Dermis microvascular lymphatic vessel endothelial cell (primary cell): ENCODE measurements at places on chromosomes 13 and 19. TPM values are rescaled to one million over a fixed set of nuclear protein-coding genes. Genes with fewer than 3 reads are reported as not detected.
A peak's percentile ranks its signal among the peaks of the same experiment; 100 is the strongest.

Gene PLIN5
- 3.5 and 11.1 TPM in 2 replicates for total RNA-seq

Gene ZNF575
- total RNA-seq: under 0.01 and 0.13 TPM in 2 replicates

Gene KCNN1
- total RNA-seq: under 0.01 and 0.25 TPM in 2 replicates

Gene ZNF497
- total RNA-seq: 0.51 and 0.89 TPM in 2 replicates

Gene NALCN
- total RNA-seq: 21.6 and 29.2 TPM in 2 replicates

DNA sequence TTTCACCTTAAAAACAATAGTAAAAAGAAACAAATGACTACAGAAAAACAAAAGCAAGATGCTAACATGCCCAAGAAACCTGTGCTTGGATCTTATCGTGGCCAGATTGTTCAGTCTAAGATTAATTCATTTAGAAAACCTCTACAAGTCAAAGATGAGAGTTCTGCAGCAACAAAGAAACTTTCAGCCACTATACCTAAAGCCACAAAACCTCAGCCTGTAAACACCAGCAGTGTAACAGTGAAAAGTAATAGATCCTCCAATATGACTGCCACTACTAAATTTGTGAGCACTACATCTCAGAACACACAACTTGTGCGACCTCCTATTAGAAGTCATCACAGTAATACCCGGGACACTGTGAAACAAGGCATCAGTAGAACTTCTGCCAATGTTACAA lies 6.0 kb downstream of the CKAP2 start:
- DNase-seq: no peak

DNA sequence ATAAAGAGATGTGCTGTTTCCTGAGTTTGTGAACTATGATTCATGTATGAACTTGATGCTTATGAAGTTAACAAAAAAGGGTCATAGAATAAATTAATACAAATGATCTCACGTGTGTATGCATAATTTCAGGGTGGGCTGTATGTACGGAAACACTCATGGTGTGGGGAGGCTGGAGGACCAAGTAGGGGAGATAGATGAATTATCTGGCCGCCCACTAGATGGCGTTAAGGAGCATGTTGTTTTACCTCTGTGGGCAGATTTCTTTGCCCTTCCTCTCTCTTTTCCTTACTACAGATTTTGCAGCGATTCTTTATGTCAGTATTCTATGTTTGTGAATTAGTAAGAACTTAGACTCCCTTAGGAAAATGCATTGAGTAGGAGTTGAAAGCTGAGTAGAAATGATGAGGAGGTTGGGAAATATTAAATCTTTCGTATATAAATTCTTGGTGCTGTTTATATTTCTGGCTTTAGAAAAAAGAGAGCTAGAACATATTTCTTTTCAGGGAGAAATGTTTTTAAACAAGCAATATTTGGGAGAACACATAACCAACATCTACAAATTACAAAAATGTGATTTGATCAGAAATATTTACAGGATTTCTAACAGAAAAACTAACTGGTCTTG lies 47.4 kb upstream of the TMTC4 start:
- peak; percentile 61 for DNase-seq

DNA sequence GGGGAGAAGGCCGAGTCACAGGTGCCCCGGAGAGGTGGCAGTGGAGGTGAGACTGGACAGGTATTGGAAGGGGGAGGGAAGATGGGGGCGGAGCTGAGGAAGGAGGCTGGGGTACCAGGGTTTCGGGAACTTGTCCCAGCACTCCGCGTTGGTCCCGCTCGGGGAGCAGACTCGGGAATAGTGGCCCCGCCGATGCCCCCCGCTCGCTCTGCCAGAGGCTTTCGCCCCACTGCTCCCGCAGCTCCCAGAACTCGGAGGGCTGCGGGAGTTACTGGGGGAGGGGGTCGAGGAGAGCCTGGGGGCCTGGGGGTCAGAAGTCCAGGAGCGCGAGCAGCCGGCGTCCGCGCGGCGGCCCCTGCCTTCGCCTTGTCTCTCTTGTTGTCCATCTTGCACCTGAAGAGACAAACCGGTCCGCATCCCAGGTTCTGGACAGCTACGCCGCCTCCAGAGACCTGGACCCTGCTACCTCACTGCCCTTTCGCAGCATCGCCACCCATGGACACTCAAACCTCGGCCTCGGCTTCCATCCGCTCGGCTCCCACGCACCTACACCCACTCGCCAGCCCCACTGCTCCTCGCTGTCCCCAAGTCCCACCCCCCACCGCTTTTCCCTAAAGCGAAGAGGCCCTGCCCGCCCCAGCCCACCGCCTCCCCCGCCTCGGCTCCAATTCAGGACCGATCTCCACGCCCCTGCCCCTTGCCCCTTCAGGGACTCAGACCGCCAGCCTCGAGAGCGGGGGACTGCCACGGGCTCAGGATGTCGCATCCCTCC lies 700 bp downstream of the PRR36 start:
- DNase-seq: no peak

GRCh38 chr19:1764729-1765128 lies 11.4 kb downstream of the ONECUT3 start:
- DNase-seq: no peak

DNA sequence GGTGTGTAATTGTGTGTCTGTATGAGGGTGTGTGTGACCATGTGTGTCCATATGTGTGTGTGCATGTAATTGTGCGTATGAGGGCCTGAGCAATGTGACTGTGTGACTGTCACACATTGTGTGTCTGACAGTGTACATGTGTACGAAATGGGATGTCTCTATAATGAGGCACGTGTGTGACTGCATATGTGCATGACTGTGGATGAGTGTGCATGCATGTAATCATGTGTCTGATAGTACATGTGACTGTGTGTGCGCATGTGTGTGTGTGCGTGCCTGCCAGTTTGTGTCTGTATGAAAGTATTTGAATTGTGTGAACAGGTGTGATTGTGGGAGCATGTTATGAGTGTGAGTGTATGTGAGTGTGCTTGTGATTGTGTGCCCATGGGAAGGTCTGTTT lies 2.2 kb upstream of the ACSBG2 start:
- no peak for DNase-seq

DNA sequence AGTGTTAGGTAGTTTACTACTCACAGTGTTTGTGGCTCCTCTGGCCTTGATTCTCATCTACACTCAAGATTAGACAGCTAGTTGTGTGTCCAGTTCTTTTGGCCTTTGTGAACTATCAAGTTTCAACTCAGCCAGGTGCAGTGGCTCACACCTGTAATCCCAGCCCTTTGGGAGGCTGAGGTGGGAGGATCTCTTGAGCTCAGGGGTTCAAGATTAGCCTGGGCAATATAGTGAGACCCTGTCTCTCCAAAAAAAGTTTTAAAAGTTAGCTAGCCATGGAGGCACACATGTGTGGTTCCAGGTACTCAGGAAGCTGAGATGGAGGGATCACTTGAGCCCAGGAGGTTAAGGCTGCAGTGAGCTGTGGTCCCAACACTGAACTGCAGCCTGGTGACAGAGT lies 16.1 kb downstream of the ZNF226 start:
- DNase-seq: no peak

DNA sequence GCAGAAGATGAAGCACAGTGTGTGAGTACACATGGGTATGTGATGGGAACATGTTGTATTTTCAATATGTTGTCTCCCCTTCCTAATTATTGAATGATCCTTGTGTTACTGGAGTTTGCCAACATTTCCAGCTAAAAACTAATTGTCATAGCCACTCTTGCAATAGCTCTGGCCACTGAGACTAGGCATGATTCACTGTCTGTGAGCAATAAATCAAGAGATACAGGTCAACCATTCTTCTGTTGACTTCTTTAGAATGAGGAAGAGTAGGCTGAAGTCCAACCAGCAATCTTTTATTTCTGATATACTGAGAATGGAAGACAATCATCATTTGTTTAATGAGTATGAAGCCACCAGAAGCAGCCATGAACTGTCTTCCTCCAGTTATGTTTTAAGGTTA lies 413.9 kb downstream of the SLITRK5 start:
- no peak for DNase-seq

GRCh38 chr19:5149932-5150901 lies 181.3 kb downstream of the KDM4B start:
- DNase-seq: no peak

GRCh38 chr13:40666045-40666932 lies at the start of gene FOXO1:
Gene FOXO1, minus strand, starts transcription at chr13:40666641. Its CDS starts 429 bp downstream, at chr13:40666212.
- peak; percentile 64 for DNase-seq

GRCh38 chr19:17646441-17646840 lies 41.7 kb downstream of the UNC13A start:
- no peak for DNase-seq

GRCh38 chr13:21124852-21125251 lies 51.5 kb downstream of the SKA3 start:
- DNase-seq: no peak

GRCh38 chr13:83153848-83154247 lies 728.4 kb downstream of the SLITRK1 start:
- no peak for DNase-seq

- DNase-seq: no peak
Measured at GRCh38 chr13:49641801-49642291, 13.5 kb downstream of the ARL11 start.

GRCh38 chr19:33689868-33690267 lies 68.1 kb downstream of the CHST8 start:
- no peak for DNase-seq
